ENCODE measurements at places on chromosomes 4 and X. TPM values are rescaled to one million over a fixed set of nuclear protein-coding genes. Genes with fewer than 3 reads are reported as not detected.

TRO gene
- total RNA-seq = 23.9 TPM

NAT8L gene
- 0.13 TPM for total RNA-seq

VCX gene
- not detected for total RNA-seq

PTPN13 gene
- total RNA-seq = 48.9 TPM

SPANXA2 gene
- total RNA-seq = not detected

MID2 gene
- 11.9 TPM for total RNA-seq

Data from smooth muscle cell of the pulmonary artery (primary cell).